COLO829 (cell line): ENCODE measurements at places on chromosomes 7 and 10.

DNA sequence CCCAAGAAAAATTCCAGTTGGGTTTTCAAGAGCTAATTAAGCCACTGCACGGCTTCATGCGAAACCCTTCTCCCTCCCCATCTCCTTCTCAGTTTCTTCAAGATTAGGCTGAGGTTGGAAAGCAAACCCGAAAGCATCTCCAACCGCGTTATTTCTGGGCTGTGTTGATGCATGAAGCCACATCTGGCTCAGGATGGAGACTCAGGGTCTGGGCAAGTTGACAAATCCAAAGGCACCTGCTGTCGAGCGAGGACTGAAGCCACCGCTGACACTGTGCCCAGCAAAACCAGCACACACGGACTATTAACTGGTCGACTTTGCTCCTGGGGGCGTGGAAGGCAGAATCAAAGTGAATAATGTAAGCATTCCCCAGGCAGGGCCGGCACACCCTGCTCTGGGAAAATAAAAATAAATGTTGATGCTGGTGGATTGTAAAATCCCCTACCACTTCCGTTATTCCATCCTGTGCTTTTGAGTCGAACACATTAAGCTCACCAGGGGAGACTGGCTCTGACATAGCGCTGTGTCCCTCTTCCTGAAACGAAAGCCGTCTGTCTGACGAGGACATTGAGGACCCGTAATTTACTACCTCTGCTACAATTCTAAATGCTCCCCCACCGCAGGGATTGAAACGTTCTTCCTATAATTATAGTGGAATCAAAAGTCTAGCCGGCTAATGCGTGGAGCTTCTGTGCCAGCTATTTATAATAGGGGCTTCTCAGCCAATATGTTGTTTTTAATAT, 269.8 kb downstream of the ADARB2 start:
- no peak for DNase-seq

DNA sequence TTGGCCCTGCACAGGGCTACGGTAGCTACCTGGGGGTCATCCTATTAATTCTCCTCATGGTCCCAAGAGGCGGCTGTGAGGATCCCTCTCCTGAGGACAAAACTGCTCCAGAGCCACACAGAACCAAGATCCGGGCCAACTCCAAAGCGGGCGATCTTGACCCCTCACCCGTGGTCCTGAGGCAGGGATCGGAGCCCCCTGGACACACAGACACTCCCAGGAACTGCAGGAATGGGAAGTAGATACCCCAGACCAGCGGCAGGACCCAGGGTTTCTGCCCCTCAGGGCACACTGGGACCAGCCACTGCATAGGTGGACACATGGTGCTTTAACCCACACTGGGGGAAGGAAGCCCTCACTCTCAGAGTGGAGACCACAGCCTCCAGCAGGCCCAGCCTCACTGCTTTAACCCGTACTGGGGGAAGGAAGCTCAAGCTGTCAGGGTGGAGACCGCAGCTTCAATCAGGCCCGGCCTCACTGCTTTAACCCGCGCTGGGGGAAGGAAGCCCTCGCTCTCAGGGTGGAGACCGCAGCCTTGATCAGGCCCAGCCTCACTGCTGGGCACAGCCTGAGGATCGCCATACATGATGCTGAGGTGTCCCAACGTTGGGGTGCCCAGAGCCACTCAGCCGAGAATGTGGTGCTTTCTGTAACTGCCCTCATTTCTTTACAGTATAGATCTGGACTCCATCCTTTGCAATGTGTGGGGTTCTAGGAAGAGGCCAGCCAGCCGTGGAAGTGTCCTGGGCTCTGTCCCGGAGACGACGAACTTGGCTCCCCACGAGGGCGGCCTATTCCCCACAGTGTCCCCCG, 60.1 kb downstream of the DIP2C start:
- DNase-seq, result no peak

DNA sequence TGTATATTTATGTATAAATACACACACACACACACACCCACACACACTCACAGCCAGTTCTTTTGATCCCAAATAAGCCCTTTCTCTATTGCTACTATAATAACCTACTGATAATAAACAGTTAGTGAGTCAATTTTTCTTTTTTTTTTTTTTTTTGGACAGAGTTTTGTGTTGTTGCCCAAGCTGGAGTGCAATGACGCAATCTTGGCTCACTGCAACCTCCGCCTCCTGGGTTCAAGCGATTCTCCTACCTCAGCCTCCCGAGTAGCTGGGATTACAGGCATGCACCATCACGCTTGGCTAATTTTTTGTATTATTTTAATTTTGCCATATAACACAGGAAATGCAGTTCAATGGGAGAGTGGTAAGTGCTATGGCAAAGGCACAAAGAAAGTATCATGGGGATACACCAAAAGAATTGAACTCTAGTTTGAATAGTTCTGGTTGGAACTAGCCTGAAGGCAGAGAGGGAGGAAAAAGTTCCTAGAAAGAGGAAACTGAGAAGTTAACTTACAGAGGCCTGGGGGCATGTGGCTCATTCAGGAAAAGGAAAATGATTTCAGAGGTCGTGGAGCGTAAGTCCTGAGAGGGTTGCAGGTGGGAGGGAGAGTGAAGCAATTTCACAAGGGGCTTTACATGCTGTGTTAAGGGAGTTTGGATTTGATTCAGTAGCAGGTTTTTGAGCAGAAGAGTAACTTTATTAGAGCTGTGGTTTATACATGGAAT, 44.4 kb upstream of the JCAD start:
- DNase-seq, result no peak

DNA sequence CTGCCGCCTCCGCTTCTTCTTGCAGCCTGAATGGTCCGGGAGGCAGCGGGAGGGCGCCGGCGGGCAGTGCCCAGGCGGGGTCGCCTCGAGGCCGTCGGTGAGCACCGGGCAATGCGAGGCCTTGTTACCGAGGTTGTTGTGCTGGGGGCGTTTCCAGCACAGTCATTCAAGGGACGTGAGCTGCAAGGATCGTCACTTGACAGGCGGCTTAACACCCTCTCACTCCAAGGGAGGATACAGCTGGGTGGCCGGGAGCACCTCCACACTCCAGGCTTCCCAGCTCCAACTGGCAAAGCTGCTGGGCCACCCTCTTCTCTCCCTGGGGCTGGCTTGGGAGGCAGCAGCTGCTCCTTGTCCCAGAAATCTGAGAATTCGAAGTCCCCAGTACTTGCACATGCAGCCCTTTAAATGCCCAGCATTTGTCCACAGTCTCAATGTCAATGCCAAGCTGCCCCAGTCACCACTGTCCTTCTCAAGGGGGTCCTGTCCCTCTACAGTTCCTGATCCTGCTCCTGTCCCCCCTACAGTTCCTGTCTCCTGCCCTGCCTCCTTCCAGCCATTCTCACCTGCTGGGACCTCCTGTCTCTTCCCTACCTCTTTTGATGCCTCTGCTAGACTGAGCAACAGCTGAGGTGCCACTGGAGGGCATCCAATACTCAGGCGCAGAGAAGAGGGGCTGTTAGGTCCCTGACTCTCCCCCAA, 4.4 kb upstream of the HOXA11 start:
- no peak for DNase-seq

GRCh38 chr10:121818599-121818998, 109.2 kb downstream of the ATE1 start:
- DNase-seq, result no peak

DNA sequence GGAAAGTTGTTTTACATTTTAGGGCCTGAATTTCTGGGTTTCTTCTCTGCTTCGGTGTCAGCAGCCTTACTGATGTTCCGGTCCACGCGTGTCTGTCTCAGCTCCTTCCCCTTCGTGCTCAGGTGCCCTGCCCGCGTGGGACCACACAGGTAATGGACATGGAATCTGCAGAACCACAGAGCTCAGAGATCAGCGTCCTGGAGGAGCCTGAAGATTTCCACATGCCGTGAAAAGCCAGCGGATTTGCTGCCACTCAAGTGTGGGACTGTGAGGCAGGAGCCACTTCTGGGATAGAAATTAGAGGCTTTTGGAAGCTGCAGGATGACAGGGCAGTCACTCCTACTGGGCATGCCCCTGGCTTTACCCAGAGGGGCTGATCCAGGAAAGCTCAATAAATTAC, 666.1 kb upstream of the FOXK1 start:
- no peak for DNase-seq

DNA sequence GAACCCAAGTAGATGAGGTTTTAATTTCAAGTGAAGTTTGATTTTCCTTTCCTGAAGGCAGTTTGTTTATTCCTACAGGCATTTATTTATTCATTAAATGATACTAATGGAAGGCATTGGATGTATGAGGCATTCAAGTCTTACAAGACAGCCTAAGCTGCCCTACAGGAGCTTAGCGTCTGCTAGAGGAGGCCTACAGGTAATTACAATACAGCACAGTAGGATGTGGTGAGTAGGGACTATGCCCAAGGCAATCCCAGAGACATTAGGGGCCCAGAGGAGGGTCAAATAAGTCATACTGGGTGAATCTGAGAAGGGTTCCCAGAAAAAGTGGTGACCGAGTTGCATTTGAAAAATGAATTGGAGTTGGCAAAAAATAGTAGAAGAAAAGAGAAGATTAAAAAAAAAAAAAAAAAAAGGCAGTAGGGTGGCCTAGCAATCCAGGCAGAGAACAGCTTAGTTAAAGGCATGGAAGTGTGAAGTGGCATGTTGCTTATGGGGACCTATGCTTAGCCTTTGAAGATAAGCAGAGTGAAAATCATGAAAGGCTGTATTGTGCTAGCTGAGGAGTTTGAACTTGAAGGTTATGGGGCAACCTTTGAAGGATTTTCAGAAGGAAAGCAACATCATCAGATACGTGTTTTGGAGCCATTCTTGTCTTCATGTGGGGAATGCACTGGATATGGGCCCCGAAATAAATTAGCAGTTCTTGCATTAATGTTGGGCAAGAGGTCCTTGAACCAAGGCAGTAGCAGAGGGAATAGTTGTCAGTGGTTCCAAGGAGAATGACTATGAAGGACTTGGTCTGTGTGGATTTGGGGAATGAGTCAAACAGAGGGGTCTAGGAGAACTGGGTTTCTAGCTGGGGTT, 65.5 kb downstream of the SNX10 start:
- peak; percentile 74 for DNase-seq

- DNase-seq, result no peak
These were observed 239.7 kb upstream of the LRGUK start for GRCh38 chr7:133887459-133887858.

GRCh38 chr10:11335881-11336430, 275.5 kb downstream of the USP6NL start:
- peak; percentile 45 for DNase-seq
